ENCODE measurements at places on chromosomes 13 and 19.
A peak's percentile ranks its signal among the peaks of the same experiment; 100 is the strongest.

GRCh38 chr19:19059837-19060611, 3.8 kb upstream of the SLC25A42 start:
- no peak for DNase-seq

GRCh38 chr13:75512253-75512652, 25.4 kb downstream of the COMMD6 start:
- no peak for DNase-seq

- no peak for DNase-seq
Measured at GRCh38 chr19:32041681-32042292, 303.6 kb upstream of the ZNF507 start.

- no peak for DNase-seq
Measured at GRCh38 chr13:72505376-72505775, 222.1 kb downstream of the MZT1 start.

GRCh38 chr19:5297272-5297669, 43.3 kb downstream of the PTPRS start:
- no peak for DNase-seq

DNA sequence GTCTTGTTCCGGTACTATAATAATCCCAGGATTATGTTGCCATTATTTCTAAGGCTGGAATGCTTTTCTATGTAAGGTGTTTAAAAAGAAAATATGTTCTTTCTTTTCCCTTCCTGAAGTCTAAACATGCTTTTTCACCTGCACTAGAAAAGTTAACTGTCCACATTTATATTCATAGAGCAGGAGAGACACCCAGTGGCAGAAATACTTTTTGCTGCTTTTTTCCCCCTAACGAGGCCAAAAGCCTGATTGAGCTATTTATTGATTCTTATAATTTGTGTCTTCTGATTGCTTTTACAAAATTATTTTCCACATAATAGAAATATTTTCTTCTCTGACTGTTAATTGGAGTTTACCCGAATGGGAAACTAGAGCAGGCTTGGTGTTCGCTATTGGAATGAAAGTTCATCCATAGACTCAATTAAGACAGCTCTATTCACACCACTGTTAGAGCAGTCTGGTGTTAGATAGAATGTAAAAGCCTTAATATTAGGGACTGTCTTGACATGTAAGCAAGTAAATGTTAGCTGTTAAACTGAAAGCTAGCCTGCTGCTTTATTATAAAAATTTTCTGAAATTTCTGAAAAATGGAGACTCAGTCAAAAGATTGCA, 15.8 kb downstream of the GPR180 start:
- DNase-seq = peak; percentile 2

- DNase-seq = no peak
Measured at GRCh38 chr19:55080121-55080967, 4.7 kb downstream of the EPS8L1 start.

- DNase-seq = no peak
Measured at GRCh38 chr19:45553464-45553863, 31.1 kb downstream of the OPA3 start.

DNA sequence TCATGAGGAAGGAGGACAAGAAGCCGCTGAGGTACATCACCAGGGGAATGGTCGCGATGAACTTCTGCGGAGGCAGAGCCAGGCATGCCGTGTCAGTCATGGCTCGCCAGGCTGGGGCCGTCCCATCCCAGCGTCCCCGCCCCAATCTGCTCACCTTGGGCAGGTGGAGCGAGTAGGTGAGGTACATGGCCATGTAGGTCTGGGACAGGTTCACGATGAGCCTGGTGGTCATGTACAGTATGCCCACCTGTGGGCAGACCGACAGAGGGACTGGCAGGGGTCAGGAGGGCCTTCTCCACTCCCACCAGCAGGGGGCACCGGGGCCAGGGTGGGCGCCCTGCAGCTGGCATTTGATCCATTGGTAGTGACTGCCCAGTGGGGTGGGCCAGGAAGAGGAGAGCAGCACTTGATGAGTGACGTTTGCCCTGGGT, 8.3 kb downstream of the TEKTIP1 start:
- no peak for DNase-seq

- no peak for DNase-seq
Measured at GRCh38 chr19:10568062-10568825, 535 bp downstream of the CDKN2D start.

- no peak for DNase-seq
Measured at GRCh38 chr19:8501516-8501915, 924 bp downstream of the PRAM1 start.

DNA sequence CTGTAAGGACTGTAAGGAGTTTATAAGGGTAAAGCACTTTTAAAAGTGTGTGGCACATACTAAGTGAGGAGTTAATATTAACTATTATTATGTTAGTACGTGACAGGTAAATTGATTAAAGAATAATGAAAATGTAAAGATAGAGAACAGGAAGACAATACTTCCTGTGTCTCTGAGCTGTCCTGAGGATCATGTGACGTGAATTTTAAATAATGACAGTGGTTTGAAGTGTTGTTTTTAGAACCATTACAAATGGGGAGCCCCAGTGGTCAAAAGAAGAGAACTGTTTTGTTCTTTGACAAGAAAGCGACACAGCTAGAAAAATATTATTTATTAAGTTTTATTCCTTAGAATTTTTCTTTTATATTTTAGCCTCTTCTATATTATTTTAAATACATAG, 241.2 kb upstream of the STARD13 start:
- no peak for DNase-seq

- DNase-seq = no peak
Measured at GRCh38 chr13:22700246-22700887, 480.4 kb upstream of the SGCG start.

DNA sequence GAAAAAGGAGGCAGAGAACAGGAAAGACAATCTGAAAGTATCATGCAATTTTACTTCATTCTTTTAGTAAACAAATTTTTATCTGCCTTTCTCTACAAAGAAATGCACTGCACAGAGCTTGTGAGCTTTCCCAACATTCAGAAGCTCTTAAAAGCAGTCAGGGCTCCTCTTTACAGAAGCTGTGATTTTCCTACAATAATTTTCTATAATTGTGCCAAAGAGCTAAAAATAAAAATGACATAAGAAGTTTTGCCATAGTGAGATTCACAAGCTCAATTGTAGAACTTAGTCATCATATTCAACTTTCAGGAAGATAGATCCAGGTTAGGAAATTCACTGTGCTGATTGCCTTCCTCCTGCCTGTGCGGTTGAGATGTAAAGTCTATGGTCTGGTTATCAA, 341.4 kb downstream of the PCDH9 start:
- DNase-seq = no peak

GRCh38 chr13:102678339-102679107, 16.3 kb downstream of the METTL21C start:
- DNase-seq = no peak

DNA sequence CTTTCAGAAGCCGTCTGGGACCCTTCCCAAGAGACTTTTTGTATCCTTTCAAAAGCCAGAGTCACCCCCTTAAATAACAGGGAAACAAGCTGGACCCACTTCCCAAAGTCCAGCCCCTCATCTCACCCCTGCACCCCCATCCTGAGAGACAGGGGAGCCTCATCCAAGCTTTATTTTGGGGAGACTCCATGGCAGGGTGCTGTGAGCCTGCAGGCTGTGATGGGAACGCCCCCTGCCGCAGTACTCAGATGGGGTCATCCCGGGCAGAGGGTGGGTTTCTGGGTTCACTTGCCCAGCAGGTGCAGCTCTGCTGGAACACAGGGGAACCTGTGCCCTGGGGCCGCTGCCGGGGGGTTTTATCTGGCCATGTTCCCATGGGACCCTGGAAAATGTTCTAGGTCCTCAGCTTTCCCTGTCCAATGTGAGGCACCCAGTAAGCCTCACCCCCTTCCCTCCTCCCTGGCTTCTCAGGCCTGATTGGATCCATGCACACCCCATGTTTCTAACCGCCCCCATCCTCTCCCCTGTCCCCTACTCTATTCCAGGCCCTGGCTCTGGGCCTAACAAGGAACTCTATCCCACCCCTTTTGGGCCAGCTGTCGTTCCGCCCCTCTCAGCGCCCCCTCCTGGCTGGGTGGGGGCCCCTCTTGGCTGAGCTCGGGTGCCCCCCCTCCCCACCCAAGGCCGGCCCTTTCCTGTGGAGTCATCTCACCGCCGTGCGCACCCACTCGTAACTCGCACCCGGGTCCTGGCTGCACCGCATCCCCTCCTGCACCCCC, 1.0 kb downstream of the HIF3A start:
- DNase-seq = peak; percentile 77

DNA sequence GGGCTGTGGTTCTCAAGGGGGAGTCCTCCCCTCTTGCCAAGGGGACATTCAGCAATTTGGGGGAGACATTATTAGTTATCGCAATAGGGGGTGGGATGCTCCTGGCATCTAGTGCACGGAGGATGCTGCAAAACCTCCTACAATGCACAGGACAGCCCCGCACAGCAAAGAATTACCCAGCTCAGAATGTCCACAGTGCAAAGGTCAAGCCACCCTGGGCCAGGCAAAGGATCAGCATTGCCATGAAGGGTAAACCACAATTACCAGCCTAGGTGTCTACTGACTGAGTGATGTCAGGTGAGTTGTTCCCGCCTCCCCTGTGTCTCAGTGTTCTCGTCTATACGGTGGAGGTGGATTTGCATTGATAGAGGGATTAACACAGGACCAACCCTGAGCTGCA, 2.4 kb upstream of the METTL21C start:
- no peak for DNase-seq

GRCh38 chr19:5296457-5297271, 43.9 kb downstream of the PTPRS start:
- no peak for DNase-seq

DNA sequence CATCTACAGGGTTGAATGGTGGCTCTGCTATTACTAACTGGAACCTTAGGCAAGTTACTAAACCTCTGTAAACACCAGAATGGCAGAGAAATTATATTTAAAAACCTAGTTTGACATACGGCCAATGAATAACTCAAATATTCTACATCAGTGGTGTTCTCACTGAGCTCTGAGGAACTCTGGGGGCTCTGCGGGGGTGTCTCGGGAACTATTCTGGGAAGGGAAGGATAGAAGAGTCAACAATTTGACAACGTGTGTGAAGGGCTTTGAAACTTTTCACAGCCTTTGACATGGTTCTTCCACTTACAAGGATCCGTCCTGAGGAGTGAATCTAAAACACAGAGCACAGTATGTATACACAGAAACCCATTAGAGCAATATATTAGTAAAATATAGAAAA, 38.7 kb downstream of the SOHLH2 start:
- no peak for DNase-seq

DNA sequence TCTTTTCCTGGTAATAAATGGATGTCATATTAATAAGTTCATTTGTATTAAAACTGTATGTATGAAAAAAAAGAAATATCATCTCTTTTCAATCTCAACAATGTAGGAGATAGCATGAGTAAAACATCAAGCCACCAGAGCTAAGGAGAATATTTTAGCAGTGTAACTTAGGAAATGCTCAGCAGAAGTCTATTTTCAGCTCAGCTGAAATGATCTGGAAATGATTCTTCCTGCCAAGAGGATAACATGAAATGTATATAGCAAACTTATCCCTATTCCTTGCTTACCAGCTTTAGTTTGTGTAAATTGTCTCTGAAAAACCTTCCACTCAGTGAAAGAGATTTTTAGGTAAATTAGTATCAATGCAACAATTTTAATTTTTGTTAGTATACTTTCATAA, 1194.4 kb downstream of the SLITRK1 start:
- no peak for DNase-seq

GRCh38 chr19:38742906-38743305, 1.4 kb downstream of the CAPN12 start:
- no peak for DNase-seq

DNA sequence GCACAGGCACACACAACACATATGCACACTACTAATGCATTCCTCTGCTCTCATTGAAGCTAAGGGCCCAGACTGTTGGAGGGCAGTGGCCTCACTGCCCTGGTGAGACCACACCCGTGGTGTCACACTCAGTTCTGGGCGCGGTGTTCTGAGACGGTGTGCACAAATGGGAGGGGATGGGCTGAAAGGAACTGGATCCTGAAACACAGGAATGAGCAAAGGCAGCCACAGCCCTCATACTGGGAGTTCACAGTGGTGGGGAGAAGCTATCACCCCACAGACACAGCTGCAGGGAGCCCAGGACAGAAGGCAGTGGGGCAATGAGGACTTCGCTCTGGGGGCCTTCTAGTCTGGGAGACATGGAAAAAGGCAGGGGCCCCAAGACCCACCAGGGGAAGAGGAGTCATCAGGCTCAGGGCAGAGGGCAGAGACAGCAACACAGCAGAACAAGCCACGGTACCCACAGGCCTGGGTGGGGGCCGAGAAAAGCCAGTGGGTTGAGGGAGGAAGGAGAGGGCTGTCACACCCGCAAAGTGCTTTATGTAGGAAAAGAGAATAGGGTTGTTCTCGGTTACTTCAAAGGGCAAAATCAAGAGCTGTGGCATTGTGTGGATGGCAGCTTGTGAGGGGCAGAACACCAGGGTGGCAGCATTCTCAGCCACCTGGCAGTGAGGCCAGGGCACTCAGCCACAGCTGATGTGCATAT, 75.4 kb upstream of the GPR183 start:
- DNase-seq = no peak

GRCh38 chr19:3509566-3509989, 3.5 kb downstream of the FZR1 start:
- no peak for DNase-seq

GRCh38 chr13:23069566-23069965, 111.2 kb upstream of the SGCG start:
- no peak for DNase-seq

DNA sequence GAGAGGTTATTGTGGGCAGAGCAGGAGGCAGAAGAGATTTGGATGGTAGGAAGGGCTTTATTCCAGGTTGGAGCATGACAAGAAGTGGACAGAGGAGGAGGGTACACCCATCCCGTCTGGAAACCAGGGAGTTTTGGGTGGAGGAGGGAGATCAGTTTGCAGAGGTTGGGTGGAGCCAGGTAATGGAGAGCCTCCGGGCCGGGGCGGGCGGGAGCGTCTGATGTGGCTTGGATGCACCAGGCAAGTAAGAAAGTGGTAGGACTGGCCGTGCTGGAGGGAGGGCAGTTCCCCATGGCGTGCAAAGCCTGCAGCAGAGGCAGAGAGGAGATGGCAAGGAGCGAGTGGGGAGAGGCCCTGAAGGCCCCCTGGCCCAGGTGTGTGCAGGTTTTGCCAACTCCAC, 10.9 kb downstream of the IGFLR1 start:
- DNase-seq = no peak

- DNase-seq = no peak
Measured at GRCh38 chr13:109746364-109746763, 40.0 kb downstream of the IRS2 start.

GRCh38 chr19:11324079-11324661, 15.3 kb downstream of the RAB3D start:
- peak; percentile 25 for DNase-seq

GRCh38 chr13:63190219-63190618, 1774.6 kb upstream of the PCDH20 start:
- no peak for DNase-seq

DNA sequence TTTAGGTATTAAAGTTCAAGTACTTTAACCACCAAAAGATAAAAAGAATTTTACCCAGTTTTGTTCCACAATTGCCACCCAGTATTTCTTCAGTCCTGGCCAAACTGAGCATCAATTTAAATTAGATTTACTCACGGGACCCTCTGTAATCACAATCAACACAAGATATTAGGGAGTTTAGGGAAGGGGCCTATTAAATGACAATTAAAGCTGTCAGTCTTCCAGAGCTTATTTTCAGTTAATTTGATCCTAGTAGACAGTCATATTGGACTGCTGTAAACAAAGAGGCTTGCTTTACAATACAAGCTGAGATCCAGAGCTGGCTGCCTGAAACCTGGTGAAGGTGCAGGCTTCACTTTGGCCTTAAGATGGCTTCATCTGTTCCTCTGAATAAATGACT, 321.2 kb upstream of the NBEA start:
- no peak for DNase-seq
